ENCODE measurements at places on chromosomes 6 and 20. TPM values are rescaled to one million over a fixed set of nuclear protein-coding genes. Genes with fewer than 3 reads are reported as not detected.

Gene TTLL9
- polyA plus RNA-seq: 0.13 TPM

Gene C6orf120
- polyA plus RNA-seq: 18.1 TPM

Gene SLC16A10
- polyA plus RNA-seq: 0.10 TPM

Gene KCNK5
- polyA plus RNA-seq: not detected

Gene MMUT
- 16.5 TPM for polyA plus RNA-seq

Gene DNAH8
- under 0.01 TPM for polyA plus RNA-seq

Gene BTN1A1
- polyA plus RNA-seq: not detected

Gene PDE7B
- 0.01 TPM for polyA plus RNA-seq

DNA sequence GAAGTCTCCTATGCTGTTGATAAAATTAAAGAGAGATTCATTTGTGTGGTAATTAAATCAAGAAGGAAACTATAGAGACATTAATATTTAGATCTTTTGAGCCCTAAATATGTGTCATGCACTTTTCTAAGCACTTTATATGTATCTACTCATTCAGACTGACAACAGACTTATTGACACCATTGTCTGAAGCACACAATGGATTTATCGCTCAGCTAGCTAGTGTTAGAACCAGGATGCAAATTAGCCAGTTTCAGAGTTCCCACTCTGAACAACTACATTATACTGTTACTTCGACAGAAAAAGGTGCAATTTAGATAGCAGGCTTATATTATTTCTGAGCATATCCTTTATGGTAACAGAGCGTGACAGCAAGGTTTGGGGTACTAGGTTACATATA lies 27.7 kb upstream of the KIAA0408 start:
- no peaks in the 10 kb centered on the region for H3K27me3 ChIP-seq
- no peaks in the 10 kb centered on the region for H3K36me3 ChIP-seq
- DNase-seq: no peak
- H3K4me3 ChIP-seq: no peak overlapping the region
- H3K4me1 ChIP-seq: peaks cover 4% of the 10 kb centered on the region
- no peak overlapping the region for H3K27ac ChIP-seq

GRCh38 chr6:134307075-134307474 lies 10.8 kb downstream of the SGK1 start:
- no peaks in the 10 kb centered on the region for H3K4me1 ChIP-seq
- no peak overlapping the region for H3K4me3 ChIP-seq
- no peaks in the 10 kb centered on the region for H3K27me3 ChIP-seq
- DNase-seq: no peak

DNA sequence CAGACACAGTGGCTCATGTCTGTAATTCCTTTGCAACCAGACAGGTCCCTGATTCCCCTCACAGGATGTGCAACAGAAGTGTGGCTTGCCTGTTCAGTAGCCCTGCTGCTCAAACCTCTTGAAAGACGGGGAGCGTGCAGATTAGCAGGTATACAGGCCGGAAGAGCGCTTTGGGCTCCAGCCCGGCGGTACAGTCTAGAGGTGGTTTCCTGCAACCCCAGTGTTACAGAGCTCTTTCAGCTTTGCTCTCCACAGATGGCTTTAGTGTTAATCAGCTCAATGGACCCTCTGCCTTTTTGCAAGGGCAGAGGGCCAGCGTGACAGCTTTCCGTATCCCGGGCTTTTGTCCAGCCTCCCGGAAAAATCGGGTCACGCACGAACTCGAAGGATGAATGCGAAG lies 67.2 kb upstream of the TNFRSF21 start:
- H3K4me1 ChIP-seq: no peaks in the 10 kb centered on the region
- H3K27ac ChIP-seq: no peak overlapping the region
- DNase-seq: no peak
- H3K4me3 ChIP-seq: no peak overlapping the region

DNA sequence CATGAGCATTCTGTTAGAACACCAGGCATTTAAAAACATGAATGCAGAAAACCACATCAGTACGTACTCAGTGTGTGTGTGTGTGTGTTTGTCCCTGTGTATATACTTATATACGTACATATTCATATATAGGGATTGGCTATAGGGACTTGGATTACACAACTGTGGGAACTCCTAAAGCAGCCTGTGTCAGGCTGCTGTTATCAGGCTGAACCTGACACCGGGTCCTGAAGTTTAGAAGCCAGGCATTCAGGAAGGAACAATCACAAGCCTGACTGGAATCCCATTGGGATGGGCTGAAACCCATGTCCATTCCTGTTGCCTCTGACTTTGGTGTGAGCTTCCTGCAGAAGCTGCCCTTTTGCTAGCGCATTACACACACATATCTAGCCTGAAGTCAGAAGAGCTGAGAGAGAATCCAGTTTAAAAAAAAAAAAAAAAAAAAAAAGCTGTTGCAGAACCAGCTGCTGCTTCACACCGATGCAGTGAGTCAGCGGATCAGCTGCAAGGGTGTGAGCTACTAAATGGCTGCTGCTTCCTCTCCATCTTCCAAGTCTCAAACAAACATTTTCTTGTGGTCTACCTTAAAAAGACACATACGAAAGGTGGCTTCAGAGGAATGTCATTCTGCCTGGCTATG lies 348.1 kb downstream of the THBS2 start:
- H3K4me3 ChIP-seq: no peak overlapping the region
- peak; percentile 7 for DNase-seq
- no peak overlapping the region for H3K27ac ChIP-seq
- no peaks in the 10 kb centered on the region for H3K4me1 ChIP-seq

- no peak for DNase-seq
- peaks cover 75% of the 10 kb centered on the region for H3K36me3 ChIP-seq
- H3K4me1 ChIP-seq: no peaks in the 10 kb centered on the region
These were observed 35.5 kb downstream of the PYGB start for GRCh38 chr20:25283221-25283951.

DNA sequence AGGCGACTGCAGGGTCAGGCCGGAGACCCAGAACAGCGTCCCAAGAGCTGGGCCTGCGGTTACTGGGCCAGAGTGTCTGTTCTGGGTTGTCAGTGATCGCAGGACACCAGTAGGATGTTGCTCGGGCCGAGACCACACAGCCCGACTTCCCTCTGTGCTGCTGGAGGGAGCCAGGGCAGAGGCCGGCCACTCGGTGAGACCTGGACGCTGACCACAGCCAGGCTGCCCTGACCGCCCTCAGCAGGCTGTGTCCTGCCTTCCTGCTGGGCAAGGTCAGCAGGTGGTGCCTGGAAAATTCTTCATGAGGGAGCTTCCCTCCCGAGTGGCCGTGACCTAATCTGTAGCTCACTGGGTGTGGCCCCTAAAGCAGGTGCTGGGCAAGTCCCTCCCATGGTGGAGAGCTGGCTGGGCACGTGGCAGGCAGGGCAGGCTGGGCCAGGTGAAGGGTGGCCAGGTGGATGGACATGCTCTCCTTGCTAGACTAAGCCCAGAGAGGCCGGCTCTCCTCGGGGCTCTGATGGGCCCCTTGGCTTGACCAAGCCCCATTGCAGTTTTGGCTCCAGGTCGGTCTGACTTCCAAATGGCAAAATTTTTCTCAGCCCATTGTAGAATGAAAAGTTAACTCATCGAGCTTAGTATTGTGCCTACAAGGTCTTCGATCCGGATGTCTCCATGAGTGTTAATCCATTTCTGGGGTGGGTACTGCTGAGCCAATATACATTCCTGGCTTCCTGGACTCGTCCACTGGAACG lies 1.9 kb downstream of the SLCO4A1 start:
- H3K27me3 ChIP-seq: peaks cover 10% of the 10 kb centered on the region
- no peak overlapping the region for H3K27ac ChIP-seq
- DNase-seq: no peak
- peaks cover 6% of the 10 kb centered on the region for H3K4me1 ChIP-seq
- no peaks in the 10 kb centered on the region for H3K36me3 ChIP-seq

GRCh38 chr20:38290829-38291814 lies 12.8 kb upstream of the BPI start:
- no peaks in the 10 kb centered on the region for H3K4me1 ChIP-seq
- no peaks in the 10 kb centered on the region for H3K36me3 ChIP-seq
- DNase-seq: no peak

DNA sequence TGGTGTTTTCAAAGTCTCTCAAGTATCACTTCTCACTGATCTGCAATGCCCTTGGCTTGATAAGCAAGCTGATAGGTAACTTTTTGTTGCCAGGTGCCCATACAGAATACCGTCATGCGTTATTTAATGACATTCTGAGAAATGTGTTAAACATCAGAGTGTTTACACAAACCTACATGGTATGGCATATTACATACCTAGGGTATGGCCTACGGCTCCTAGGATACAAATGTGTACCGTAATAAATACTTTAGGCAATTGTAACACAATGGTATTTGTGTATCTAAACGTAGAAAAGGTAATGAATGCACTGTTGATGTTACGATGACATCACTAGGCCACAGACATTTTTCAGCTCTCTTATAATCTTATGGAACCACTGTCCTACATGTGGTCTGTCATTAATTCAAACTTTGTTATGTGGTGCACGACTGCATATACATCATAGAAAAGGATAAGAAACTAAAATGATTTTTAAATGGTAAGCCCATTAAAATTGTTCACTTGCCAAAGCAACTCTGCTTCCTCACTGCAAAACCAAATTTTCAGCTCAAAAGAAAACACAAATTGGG lies 35.7 kb downstream of the CSNK2A1 start:
- H3K36me3 ChIP-seq: peaks cover 22% of the 10 kb centered on the region
- H3K27me3 ChIP-seq: no peaks in the 10 kb centered on the region
- no peak for DNase-seq
- no peaks in the 10 kb centered on the region for H3K4me1 ChIP-seq
- no peak overlapping the region for H3K4me3 ChIP-seq

- no peak for DNase-seq
- peak overlapping the region; percentile 6 for H3K27ac ChIP-seq
- H3K36me3 ChIP-seq: no peaks in the 10 kb centered on the region
- no peaks in the 10 kb centered on the region for H3K27me3 ChIP-seq
- H3K4me1 ChIP-seq: peaks cover 10% of the 10 kb centered on the region
These were observed 21.0 kb upstream of the PRELID3B start for GRCh38 chr20:59063358-59064213.

DNA sequence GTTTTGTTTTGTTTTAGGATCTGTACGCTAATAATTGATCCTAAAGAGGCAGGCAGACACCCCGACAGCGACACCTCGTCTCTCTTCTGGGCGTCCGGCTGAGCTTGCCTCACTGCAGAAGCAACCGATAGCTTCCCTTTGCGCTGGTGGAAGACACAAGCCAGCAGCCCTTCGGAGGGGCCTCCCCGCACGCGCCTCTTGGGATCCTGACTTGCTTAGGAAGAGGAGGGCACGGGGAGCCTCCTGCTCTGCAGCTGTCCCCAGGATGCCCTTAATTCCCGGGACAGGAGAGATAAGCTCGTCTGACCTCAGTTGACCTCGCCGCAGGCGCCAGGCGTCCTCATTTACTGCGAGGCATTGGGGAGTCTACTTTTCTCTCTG lies 94.0 kb downstream of the CD83 start:
- no peak for DNase-seq
- peak overlapping the region; percentile 84 for H3K27ac ChIP-seq
- peak overlapping the region; percentile 33 for H3K4me3 ChIP-seq
- H3K36me3 ChIP-seq: no peaks in the 10 kb centered on the region

DNA sequence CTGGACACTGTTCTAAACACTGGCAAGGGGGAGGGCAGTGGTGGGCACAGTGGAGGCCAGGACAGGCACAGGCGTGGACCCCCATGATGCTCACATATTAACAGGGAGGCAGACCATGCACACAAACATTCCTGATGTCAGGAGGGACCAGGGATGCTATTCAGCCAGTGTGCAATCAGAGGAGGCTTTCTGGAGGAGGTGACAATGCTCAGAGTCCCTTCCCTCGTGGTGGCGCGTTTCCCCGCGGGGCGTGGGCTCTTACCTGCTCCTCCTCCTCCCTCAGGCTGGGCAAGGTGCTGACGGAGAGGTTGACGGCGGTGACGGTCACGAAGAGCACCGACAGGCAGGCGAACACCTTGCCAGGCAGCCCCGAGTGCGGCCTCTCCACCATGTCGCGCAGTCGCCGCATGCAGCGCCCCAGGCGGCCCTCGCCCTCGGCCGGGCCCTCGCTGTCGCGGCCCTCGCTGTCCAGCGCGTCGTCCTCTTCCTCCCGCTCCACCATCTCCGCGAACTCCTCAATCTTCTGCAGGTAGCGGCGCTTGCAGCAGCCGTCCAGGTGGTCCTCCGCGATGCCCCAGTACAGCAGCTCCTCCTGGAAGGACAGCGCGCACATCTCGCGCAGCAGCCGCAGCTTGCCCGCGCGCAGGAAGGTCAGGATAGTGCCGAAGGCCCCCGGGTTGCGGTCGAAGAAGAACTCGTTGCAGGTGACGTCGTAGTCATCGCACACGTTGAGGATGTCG lies 13.4 kb downstream of the KCNG1 start:
- H3K4me3 ChIP-seq: no peak overlapping the region
- no peaks in the 10 kb centered on the region for H3K36me3 ChIP-seq
- no peaks in the 10 kb centered on the region for H3K27me3 ChIP-seq

GRCh38 chr6:32607263-32607987 lies 17.8 kb upstream of the HLA-DRB1 start:
- H3K4me1 ChIP-seq: no peaks in the 10 kb centered on the region
- H3K27me3 ChIP-seq: no peaks in the 10 kb centered on the region
- DNase-seq: no peak
- H3K36me3 ChIP-seq: no peaks in the 10 kb centered on the region
- H3K27ac ChIP-seq: no peak overlapping the region
- no peak overlapping the region for H3K4me3 ChIP-seq

GRCh38 chr6:143232849-143233248 lies 172.2 kb downstream of the AIG1 start:
- H3K36me3 ChIP-seq: no peaks in the 10 kb centered on the region
- no peak overlapping the region for H3K4me3 ChIP-seq
- no peaks in the 10 kb centered on the region for H3K4me1 ChIP-seq
- DNase-seq: no peak

GRCh38 chr20:58622671-58623578 lies 28.2 kb upstream of the STX16 start:
- peaks cover 31% of the 10 kb centered on the region for H3K4me1 ChIP-seq
- H3K27ac ChIP-seq: no peak overlapping the region
- DNase-seq: no peak

DNA sequence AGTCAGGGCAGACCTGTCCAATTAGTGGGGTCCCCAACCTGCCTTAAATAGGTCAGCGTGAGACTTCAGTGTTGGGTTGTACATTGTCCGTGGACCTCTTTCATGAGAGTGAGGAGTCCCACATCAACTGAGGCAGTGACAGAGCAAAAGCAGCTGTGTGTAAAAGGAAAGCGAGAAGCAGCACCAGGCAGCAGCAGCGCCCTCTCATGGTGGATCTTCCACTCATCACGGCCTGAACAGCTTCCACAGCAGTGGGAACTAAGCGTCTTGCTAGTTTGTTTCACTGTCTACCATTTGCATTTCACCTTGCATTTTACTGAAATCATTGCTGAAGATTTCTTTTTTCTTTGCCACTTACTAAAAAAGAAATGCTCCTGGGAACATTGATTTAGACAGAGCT lies 333.8 kb downstream of the PKHD1 start:
- no peaks in the 10 kb centered on the region for H3K4me1 ChIP-seq
- H3K27ac ChIP-seq: no peak overlapping the region
- no peaks in the 10 kb centered on the region for H3K27me3 ChIP-seq
- DNase-seq: no peak

DNA sequence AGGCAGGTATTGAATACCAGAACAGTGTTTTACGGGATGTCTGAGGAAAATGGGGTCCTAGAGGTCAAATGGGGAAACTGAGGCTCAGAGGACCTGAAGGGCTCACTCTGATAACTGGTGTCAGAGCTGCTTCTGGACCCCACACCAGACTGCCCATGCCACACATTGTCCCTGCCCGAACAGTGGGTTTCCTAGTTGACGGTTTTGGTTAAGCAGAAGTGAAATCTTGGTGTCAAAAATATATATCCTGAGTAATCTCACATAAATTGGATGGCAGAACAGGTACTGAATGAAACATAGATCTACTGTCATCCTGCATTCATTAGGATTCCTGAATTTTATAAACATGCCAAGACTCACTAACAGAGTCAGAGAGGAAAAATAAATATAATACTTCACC lies 16.3 kb downstream of the NOX3 start:
- no peaks in the 10 kb centered on the region for H3K4me1 ChIP-seq
- no peak for DNase-seq
- no peak overlapping the region for H3K4me3 ChIP-seq
- H3K36me3 ChIP-seq: no peaks in the 10 kb centered on the region
- H3K27me3 ChIP-seq: no peaks in the 10 kb centered on the region
- no peak overlapping the region for H3K27ac ChIP-seq
